ENCODE measurements at places on chromosomes 12 and 14. TPM values are rescaled to one million over a fixed set of nuclear protein-coding genes. Genes with fewer than 3 reads are reported as not detected.

GRCh38 chr14:71863049-71863448 lies 69.2 kb upstream of the RGS6 start:
- DNase-seq, result no peak

Gene ASCL1
- not detected for total RNA-seq

GRCh38 chr12:7064516-7064915 lies 4.0 kb downstream of the C1S start:
- no peak for DNase-seq

Gene PPP1CC
- total RNA-seq, result 146 TPM

Gene RHOJ
- not detected for total RNA-seq

- peak; percentile 26 for DNase-seq
Measured at GRCh38 chr14:21136024-21136423, 19.8 kb downstream of the OR5AU1 start.

DNA sequence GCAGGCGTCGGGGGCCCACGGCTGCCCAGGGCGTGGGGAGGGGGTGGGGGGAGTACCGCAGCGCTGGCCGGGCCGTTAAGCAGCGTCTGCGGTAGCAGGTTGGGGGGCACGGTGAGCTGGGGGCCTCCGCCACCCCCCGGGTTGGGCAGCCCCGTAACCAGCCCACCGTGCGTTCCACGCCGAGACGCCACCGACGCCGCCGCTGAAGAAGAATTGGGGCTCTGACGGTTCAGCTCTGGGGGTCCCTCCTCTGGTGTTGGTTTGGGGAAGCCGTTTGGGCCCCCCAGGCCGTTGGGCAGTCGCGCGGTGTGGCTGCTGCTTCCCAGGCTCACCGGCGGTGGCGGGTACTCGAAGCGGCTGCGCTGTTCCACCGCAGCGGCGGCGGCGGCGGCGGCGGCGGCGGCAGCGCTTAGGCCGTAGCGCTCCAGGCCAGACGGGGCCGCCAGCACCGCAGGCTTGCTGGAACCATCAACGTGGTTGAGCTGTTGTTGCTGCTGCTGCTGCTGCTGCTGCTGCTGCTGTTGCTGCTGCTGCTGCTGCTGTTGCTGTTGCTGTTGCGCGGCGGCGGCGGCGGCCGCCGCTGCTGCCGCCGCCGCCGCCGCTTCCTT lies 1.5 kb downstream of the IRF2BPL start:
- peak; percentile 80 for DNase-seq

- DNase-seq, result no peak
Measured at GRCh38 chr12:1503281-1503711, 91.1 kb downstream of the FBXL14 start.

DNA sequence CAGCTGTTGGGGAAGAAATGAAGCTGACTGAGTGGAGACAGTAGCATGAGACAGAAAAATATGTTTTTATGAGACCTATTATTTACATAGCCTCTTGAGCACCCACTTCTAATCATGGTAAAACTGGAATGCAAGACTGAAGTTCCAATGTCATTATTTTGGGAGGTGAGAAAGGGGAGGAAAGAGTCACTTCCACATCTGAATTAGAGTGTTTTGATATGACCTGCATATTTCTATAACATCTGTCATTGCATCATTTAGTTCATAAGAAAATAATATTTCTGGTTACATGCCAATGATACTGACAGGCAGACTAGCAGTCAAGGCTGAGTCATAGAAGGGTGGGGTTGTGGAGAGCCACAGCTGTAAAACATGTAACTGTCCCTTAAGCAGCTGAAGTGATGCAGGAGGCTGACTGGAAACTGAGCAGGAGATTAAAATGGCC lies 26.7 kb downstream of the NTN4 start:
- DNase-seq, result no peak

Gene POU6F1
- total RNA-seq, result 62.6 TPM

Gene ABCC9
- not detected for total RNA-seq

DNA sequence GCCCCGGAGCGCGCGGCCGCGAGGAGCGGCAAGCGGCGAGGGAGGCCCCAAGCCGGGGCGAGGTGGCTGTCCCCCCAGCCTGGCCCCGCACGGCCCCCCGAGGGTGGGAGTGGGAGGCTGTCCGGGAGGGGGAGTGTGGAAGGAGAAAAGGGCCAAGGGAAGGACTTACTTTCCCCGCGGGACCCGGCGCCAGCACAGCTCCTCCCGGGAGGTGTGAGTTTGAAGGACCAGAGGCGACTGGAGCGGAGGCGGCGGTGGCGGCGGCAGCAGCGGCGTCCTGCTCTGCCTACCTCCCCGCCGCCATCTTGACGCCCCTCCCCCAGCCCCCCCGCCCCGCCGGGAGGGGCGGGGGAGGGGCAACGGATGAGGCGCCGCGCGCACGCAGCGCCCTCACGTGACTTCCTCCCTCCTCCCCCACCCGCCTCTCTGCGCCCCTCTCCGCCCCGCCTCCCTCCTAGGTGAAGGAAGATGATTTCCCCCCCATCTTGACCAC lies at the start of gene SBNO1:
TSS of gene SBNO1 (minus strand) at position 316 of the 493 bp plus-strand sequence. CDS start 14,406 bp downstream, outside the sequence.
- peak; percentile 95 for DNase-seq

DNA sequence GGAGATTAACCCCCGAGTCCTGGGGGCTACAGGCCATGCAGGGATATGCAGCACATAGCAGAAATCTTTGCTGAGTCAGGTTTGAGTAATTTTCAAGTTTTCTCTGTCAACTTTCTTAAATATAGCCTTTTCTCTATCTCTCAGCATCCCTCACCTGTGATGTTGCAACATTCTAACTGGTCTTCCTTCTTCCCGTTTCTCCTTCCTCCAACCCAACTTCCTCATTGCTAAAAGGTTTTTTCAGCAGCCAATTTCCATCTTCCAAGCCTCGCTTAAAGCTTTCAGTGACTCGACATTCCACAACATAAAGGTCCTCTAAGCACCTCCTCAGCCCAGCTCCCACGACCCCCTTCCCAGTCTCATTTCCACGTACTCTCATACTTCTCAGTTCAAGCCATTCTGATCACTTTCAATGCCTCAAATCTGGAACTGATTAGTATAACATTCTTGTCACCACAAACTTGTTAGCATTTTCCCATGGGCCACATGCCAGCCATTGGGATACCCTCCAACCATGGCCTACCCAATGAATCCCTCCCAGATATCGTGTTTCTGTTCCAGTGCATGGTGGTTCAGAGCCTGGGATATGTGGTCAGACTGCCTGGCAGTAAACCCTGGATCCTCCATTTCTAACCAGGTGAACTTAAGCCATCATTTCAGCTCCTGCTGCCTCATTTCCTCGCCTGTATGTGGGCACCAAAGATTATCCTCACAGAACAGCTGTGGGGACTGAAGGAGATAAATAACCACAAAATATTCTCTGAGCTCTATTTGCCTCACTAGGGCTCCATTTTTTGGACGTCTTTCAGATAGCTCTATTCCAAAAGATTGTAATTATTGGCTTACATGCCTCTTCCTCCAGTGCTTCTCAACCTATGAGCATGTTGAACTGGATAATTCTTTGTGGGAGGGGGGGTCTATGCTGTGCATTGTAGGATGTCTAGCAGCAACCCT lies 65.8 kb downstream of the KCNK10 start:
- DNase-seq, result no peak

Gene GPR65
- total RNA-seq, result 13.7 TPM

- no peak for DNase-seq
Measured at GRCh38 chr14:69571449-69572029, 3.1 kb downstream of the CCDC177 start.

DNA sequence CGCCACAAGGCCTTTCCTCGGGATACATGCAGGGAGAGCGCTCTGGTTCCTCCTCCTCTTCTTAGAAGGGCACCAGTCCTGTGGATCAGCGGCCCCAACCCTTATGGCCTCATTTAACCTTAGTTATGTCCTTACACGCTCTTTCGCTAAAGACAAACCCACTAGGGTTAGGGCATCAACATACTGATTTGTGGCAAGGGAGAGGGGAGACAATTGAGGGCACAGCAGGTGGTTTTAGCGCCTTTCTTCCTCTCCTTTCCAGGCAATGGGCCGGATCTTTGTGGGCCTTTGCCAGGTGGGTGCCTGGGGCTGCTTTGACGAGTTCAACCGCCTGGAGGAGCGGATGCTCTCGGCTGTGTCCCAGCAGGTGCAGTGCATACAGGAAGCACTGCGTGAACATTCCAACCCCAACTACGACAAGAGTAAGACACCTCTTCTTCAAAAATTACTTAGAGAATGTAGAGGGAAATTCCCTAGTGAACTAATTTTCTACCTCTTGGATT lies 43.6 kb downstream of the DYNC1H1 start:
- no peak for DNase-seq

Gene CCDC196
- not detected for total RNA-seq

All from B cell (primary cell).